Activated T-helper 17 cell treated with anti-CD3 and anti-CD28 coated beads, Interleukin-2, amount 50 U/mL, for 72 hours (primary cell): ENCODE measurements at places on chromosomes 6 and 20. TPM values are rescaled to one million over a fixed set of nuclear protein-coding genes. Genes with fewer than 3 reads are reported as not detected.

The VSX1 gene
- not detected for total RNA-seq

GRCh38 chr6:27237089-27237803, 10.3 kb upstream of the PRSS16 start:
- ATAC-seq: peak; percentile 48

The MYLK4 gene
- 0.21 TPM for total RNA-seq

- ATAC-seq: peak; percentile 98
Measured at GRCh38 chr6:69917834-69918233, 51.5 kb downstream of the COL19A1 start.

GRCh38 chr6:137171824-137172733, 1.4 kb downstream of the IL22RA2 start:
- ATAC-seq: no peak

DNA sequence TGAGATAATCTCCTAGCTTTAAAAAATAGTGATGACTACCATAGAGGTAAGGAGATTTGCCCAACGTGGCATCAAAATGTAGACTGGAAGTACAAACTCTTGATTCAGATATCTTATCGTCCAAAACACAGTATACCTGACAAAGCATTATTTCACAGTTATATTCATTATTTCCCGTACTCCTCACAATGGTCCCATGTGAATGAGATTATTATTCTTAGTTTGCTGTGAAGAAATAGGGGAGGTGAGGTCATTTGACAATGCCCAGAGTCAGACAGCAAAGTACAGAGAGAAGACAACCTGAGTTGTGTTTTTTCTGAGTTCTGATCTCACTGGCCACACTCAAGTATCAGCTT, 1.2 kb upstream of the TFB1M start:
- ATAC-seq: no peak
